Stimulated activated naive CD4-positive, alpha-beta T cell (primary cell): ENCODE measurements at places on chromosomes 2 and 18.

GRCh38 chr18:56542476-56542875 is 95.9 kb downstream of the TXNL1 start:
- no peak for DNase-seq

DNA sequence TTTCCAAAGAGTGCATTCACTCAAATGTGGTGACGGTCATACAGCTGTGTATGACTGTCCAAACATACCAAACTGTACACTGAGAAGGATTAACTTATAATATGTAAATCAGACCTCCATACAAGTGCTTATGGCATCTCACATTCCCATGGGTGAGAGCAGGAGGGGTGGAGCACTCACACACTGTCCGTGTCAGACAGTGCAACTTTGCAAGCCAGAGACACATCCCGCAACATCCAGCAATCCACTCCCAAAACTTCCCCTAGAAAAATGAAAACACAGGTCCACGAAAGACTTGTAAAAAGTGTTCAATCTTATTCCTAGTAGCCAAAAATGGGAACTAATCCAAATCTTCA is 36.4 kb downstream of the FAM168B start:
- DNase-seq, result no peak

DNA sequence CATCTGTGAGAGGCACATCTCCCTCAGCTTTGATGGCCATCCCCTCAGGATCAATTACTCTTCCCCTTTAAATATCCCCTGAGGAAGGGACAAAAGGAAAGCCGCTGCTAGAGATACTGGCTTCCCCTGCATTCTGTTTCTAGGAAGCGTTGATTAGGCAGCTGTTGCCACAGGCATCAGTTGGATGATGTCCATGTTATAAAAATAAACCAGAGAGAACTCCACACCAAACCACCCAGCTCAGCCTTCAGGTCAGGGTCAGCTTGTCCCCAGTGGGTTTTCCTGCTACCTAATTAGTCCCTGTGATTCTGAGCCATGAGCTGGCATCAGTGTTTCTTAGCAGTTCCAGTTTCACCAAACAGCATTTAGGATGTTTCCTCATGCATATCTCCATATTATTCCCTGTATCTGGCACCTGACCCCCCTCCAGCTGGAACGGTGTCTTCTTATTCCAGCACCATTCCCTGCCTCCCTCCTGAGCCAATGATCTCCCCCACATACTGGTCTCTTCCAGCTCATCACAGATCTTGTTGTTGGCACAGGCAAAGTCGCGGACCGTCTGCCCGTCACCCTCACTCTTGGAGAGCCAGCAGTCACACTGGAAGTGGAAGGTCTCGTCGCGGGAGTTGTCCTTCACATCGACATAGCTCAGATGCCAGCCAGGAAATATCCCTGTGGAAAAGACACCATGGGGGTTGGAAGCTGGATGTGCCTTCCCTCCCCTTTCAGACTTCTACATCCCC is 168.4 kb downstream of the LOXHD1 start:
- no peak for DNase-seq

DNA sequence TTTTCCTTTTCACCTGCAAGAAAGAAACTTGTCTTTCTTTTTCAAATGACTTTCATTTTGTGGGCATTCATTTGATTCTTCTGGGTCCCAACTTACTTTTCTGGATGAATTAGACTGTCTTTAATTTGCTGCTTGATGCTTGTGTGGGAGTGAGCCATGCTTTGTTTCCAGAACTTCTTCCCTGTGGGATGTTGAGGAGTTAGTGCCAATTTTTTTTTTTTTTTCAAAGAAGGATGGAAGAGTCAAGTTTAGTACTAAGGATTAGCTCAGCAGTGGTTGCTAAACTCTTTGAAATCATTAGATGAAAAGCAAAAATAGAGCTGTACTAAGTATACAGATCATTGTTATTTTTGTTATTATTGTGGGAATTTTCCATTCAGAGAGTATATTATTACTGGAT is 17.2 kb upstream of the KCTD1 start:
- no peak for DNase-seq

DNA sequence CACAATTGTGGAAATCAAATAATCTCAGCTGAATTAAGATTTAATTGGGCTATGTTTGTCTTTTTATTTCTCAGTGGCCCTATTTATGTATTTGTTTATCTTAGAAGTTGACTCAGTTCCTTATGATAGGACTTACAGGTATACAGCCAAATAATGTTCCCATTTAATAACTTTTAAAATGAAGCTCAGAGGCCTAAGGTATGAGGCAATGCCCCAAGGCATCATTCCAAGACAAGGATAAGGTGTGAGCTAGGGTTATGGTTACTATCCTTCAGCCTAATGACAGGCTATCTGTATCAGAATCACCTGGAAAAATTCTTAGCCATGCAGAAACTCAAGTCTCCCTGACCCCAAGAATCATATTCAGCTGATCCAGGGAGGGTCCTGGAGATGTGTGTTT is 7.4 kb upstream of the NRBP1 start:
- no peak for DNase-seq

- DNase-seq, result no peak
Measured at GRCh38 chr2:237669628-237670392, 42.4 kb downstream of the LRRFIP1 start.

GRCh38 chr2:186426153-186427016 is 59.7 kb upstream of the ZC3H15 start:
- DNase-seq, result no peak

- DNase-seq, result no peak
Measured at GRCh38 chr2:8803658-8804379, 33.6 kb downstream of the KIDINS220 start.

DNA sequence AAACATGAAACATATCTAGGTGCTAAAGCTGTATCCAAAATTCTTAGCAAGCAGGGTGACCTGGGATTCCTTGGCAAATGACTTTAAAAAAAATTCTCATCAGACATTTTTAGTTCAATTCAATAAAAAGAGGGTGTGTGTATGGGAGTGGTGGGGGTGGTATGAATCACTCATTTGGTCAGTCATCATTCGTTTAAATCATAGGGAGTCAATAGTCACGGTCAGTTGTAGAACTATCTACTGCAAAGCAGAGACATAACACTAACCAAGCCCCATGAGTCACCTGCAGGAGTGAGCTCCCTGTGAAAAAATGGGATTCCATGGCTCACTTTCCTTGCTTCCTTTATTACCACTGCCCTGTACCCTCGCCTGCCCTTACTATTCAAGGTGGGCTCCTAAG is 380.6 kb upstream of the TCF4 start:
- DNase-seq, result no peak

- DNase-seq, result no peak
Measured at GRCh38 chr2:14363137-14363536, 269.4 kb upstream of the LRATD1 start.

GRCh38 chr18:13496691-13497281 is 229.6 kb downstream of the FAM210A start:
- no peak for DNase-seq

- no peak for DNase-seq
Measured at GRCh38 chr2:100988630-100989417, 13.3 kb upstream of the RPL31 start.

GRCh38 chr2:201777043-201777442 is 3.7 kb downstream of the ALS2 start:
- DNase-seq, result no peak

- DNase-seq, result no peak
Measured at GRCh38 chr2:117087535-117088291, 726.8 kb upstream of the DDX18 start.

DNA sequence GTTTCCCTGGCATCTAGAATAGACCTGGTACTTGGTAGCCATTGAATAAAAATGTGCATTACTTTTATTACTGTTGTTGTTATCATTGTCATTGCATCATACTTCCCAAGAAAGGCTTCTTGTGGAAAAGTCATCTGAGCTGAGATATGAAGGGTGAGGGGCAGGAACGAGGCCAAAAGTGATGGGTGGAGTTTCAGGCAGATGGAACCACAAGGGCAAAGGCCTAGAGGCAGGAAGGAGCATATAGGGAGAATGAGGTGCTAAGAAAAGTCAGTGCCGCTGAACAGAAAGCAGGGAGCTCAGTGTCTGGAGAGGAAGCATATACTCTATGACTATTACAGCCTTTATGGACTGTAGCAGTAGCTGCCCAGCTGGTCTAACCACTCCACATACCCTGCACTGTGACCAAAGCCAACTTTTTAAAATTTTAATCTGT is 219.3 kb downstream of the SPP2 start:
- no peak for DNase-seq

- no peak for DNase-seq
Measured at GRCh38 chr2:202031246-202031951, 2.3 kb upstream of the FZD7 start.

DNA sequence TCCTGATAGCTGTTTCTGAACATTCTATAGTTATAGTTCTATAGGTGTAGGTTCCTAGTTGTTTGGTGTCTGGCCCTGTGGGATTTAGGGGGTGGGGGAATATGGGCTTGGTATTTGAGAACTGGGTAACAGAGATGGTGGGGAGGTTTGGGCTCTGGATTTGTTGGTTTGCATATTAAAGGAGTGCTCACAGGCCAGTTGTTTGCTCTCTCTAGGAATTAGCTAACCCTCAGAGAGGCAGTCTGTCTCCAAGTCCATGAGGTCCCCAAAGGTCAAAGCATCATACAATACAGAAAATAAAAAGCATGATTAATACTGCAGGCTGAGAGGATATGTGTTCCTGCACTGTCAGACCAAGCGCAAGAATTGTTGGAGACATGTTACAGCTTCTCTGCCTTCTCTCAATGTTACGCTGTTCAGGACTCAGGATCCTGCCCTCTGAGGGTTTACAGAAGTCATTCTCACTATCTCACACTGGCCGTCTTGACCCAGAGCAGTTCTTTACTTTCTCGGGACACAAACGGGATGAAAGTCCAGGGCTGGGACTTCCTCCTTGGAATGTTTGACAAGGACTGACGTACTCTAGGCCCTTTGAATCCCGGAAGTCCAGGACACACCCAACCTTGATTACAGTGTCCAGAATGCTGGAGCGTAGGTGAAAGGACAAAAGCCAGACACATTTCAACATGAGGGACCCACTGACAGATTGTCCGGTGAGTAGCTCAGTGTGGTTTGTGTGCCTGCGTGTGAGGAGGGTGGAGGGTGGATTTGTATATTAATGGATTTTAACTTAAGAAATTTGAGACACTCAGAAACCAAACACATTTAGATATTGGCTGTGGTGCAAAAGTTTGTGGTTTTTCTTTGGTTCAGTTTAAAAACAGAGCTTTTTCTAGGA is at the start of gene NOSTRIN:
Gene NOSTRIN, plus strand, starts transcription at position 677 of the 898 bp plus-strand sequence. Its CDS starts 10 bp downstream, at position 687.
- no peak for DNase-seq

DNA sequence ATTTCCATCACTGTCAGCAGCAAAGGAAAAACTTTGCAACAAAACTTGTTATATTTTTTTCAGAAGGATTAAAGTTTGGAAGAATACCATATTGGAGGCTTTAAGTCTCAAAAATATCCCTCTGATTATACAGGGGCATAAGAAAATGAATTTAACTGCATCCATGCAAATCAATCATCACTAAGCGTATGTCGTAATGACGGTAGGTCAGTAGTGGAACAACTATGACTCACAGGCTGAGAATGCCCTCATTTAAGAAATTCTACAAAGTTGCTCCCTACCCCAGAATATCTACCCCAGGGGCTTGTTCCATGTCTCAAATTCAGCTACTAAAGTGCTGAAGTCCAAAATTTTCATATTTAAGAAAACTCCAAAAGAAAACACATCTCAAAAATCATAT is 12.5 kb upstream of the NAB1 start:
- DNase-seq, result no peak

DNA sequence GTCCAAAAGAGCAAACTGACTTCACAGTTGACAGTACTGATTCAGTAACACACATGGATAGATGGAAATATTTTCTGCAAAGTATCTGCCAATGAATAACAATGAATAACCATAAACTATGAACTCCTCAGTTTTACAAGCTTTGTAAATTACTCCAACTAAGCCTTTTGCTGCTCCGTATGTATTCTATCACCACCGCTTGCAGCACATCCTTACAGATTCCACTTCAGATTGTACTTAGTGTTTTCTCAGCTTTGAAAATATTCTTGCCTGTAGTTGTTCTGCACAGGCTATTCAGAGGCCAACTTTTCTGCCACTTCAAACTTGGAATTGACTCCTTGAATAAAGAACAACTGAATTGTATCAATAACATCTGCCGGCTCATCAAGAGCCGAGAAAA is 36.2 kb downstream of the TLK1 start:
- DNase-seq, result no peak

DNA sequence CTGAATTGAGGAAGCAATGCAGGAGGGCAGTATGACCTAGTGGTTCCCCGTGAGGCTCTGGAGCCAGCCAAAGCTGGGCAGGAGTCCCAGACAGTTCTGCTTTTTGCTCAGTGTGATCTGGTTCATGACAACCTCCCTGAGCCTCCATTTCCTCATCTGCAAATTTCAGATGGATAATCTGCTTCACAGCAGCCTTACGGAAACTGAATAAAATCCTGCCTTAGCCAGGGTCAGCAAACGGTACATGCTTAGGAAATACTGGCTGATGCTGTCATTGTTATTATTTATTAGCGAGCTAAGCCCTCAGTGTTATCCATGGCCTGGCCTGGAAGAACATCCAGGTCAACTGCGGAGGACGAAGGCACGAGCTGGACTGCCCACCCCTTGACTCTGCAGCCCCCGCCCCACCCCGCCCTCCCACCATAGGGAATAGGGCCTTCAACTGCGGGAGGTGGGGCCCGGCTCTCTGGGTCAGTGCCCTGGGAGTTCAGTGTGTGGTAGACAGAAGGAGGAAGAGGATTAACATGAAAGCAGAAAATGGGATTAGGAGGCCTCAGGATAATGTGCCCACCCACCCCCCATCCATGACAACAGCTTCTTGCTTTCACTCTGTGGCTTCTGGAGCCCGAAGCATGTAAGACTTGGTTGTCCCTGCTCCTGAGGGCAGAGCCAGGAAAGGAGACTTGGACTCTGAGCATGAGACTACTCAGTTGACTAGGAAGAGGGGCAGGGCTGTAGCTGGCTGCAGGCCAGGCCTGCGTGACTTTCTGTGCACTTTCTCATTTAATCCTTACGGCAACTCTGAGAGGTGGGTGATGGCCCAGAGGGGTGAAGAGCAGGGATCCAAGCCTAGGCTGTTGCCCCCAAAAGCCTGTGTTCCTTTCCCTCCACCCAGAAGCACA is 13.1 kb downstream of the PKDCC start:
- no peak for DNase-seq

DNA sequence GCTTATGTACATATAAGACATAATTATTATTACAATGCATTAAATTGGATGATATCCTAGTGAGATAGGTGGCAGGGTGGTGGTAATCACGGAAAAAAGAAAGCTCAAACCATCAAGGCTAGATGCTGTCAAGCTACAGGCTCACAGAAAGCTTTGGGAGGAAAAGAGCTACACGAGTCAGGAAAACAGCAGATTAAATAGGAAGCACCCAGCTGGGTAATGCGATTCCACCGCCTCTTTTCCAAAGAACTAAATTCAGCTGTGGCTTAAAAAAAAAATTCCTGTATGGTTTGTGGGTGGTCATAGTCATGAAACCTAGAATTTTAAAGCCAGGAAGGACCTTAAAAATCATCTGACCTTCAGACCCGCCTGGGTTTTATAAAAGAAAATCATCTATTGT is 23.7 kb upstream of the PTPN4 start:
- no peak for DNase-seq

GRCh38 chr2:229800997-229801754 is 86.8 kb upstream of the DNER start:
- DNase-seq, result peak; percentile 52
